Uterus (tissue), 4 donors: ENCODE measurements at places on chromosomes 3 and 15. TPM values are rescaled to one million over a fixed set of nuclear protein-coding genes. Genes with fewer than 3 reads are reported as not detected.
A peak's percentile ranks its signal among the peaks of the same experiment; 100 is the strongest.

COL7A1 gene
- total RNA-seq, result 21.6 TPM

ECE2 gene
- not detected for total RNA-seq

CKMT1A gene
- not detected for total RNA-seq

CA12 gene
- total RNA-seq, result 8.2 TPM

C3orf70 gene
- total RNA-seq, result 18.2 TPM

MCTP2 gene
- 98.9 TPM for total RNA-seq

WDR49 gene
- total RNA-seq, result 1.7 TPM

TAGLN3 gene
- total RNA-seq, result 0.48 TPM

SRGAP3 gene
- total RNA-seq, result 2.4 TPM

GRCh38 chr3:45978006-45978761 lies 17.4 kb downstream of the FYCO1 start:
- peak; percentile 63 for DNase-seq

- no peak for DNase-seq
Observed at GRCh38 chr3:1214933-1215332, 122.1 kb downstream of the CNTN6 start.

DNA sequence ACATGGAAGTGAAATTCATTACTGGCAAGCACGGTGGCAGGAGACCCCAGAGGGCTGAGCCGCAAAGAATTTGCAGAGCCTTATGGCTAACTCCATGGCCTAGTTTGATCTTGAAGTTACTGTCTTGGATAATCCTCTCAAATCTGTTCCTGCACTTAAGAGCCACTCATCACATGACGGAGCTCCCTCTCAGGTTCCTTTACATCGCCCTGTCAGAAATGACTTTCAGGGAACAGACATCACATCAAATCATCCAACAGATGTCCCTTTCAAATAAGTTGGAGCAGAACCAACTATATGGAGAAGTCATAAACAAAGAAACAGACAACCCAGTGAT lies 328.8 kb upstream of the THBS1 start:
- no peak for DNase-seq

GRCh38 chr3:129439226-129439816 lies 427 bp downstream of the MBD4 start:
- no peak for DNase-seq

DNA sequence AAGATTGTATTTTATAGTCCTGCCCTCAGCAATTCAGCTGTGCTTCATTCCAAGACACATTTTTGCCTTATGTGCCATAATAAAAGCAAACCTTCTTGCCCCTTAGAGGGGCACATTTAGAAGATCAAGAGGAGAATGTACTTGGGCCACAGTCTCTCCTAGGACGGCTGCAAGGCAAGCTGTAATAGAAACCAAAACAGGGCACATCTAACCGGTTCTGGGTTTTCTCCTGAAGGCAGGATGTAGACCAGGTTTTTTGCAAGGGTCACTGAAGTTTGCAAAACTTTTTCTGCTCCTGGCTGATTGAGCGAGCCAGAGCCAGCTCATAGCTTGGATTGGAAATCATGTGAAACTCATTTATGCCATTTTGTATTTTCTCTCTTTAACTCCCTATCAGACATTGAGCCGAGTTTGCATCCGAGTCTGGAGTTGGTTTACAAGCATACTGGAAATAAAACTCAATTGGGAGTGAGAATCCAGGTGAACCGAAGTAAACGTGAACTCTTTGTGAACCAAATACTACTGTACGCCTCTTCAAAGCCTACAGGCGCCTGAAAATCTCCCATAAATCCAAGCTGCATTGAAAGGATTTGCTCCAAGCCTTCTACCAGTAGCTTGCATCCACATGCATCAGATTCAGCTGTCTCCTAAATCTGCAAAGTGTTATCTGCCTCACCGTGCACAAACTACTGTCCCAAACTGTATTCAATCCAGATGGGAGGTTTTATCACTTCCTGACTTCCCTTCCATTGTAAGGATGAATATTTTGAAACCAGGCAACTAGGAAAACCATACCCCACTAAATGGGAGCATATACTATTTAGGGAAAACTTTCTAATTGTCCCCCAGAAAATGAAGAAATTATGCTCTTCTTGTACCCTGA lies 60.9 kb upstream of the TSC22D2 start:
- DNase-seq, result no peak

GRCh38 chr15:45794712-45795439 lies 160.0 kb downstream of the SQOR start:
- no peak for DNase-seq

- no peak for DNase-seq
Observed at GRCh38 chr15:77630056-77630455, 2.7 kb downstream of the LINGO1 start.

- DNase-seq, result no peak
Observed at GRCh38 chr3:197505796-197506548, 49.8 kb downstream of the BDH1 start.

DNA sequence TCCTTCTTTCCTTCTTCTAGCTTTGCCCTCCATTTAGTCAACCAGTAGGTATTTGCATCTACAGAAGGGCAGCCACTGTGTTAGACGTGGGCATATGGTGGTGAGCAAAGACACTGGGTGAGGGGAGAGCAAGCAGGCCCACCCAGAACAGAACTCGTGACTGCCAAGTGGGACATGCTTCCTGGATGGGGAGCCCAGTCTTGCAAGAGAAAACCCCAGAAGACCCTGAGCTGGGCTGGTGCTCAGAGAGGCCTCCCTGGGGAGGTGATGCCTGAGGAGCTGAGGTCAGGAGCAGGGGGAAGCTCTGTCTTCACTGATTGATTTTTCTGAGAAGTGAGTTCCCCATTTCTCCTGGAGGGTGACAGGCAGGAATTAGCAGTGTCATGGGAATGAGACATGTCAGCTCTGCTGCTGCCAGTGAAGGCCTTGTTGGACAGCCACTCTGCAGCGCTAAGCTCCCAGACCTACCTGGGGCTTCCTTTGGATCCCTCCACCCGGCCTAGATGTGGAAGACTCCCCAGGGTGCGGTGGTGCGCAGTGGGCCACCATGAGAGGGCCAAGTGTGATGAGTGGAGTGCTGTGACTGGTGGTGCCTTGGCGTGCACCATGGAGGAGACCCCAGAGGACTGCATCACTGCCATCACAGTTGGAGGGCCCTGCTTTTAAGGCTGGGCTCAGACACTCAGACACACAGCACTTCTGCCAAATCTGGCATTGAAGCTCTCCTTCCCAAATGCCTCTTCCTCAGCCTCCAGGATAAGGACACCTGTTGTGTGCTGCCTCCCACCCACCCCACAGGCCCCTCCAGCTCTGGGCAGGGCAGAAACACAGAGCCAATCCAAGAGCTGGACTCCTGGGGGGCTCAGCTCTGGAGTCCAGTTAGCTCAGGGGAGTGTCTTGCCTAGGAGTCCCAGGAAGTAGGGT lies 40.0 kb upstream of the TOPBP1 start:
- no peak for DNase-seq

GRCh38 chr3:3016226-3016625 lies 93.9 kb downstream of the IL5RA start:
- DNase-seq, result no peak

- DNase-seq, result no peak
Observed at GRCh38 chr15:38266247-38266986, 13.8 kb downstream of the SPRED1 start.

- DNase-seq, result no peak
Observed at GRCh38 chr3:31361371-31362273, 171.1 kb upstream of the STT3B start.

DNA sequence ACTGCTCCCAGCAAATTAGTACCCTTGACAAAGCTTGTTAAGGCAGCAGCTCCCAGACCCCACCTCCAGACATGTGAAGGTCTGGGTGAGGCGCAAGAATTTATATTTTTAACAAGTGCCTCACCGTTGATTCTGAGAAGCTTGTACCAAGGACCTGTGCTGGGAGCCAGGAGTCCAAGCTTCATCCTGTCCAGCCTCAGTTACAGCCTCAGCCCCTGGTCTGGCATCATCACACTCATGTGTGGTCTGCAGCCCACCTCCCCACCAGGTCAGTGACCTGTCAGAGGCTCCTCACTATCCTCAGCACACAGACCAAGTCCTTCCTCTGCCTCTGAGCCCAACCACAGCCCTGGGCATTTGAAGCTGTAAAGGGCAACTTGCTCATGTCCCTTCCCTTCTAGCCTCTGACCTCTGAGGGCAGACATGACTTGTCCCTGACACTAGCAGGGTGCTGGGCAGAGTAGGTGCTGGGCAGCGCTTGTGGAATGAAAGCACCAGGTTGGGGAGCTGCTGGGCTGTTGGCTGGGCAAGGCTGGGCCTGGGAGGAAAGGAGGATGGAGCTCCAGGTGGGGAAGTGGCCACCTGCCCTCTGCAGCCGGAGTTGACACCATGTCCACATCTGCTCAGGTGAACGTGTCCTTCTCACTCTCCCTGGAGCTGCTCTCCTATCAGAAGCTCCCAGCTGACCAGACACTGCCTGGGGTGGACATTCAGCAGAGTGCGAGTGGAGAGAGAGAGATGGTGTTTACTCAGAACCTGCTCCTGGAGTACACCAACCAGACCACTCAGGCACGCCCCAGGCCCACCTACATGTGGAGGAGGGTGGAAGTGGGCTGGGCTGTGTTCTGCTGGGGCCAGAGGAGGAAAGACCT lies 16.9 kb downstream of the ACAA1 start:
- DNase-seq, result no peak

DNA sequence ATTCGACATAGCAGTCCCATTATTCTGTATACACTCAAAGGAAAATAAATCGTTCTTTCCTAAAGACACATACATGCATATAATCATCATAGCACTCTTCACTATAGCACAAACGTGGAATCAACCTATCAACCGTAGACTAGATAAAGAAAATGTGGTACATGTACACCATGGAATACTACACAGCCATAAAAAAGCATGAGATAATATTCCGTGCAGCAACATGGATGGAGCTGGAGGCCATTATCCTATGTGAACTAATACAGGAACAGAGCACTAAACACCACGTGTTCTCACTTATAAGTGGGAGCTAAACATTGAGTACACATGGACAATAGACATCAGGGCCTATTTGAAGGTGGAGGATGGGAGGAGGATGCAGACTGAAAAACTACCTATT lies 12.1 kb upstream of the MAP3K13 start:
- no peak for DNase-seq

GRCh38 chr15:77748078-77749064 lies 115.7 kb upstream of the LINGO1 start:
- DNase-seq, result no peak

DNA sequence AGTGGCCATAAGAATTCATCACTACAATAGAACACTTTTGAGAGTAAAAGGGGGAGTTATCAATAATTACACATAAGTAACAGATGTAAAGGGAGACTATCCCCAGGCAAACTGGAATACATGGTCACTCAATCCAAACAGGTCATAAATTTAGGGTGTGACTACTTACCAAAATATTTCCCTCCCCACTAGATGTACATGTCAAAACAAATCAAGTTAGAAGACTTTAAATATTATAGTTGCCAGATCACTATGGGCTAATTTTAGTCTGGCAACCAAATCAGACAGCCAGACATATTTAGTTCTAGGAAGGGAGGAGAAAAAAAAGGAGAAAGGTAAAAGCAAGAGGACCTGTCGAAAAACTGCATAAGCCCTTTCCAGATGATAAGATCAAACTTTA lies 23.1 kb downstream of the SLC24A5 start:
- no peak for DNase-seq

DNA sequence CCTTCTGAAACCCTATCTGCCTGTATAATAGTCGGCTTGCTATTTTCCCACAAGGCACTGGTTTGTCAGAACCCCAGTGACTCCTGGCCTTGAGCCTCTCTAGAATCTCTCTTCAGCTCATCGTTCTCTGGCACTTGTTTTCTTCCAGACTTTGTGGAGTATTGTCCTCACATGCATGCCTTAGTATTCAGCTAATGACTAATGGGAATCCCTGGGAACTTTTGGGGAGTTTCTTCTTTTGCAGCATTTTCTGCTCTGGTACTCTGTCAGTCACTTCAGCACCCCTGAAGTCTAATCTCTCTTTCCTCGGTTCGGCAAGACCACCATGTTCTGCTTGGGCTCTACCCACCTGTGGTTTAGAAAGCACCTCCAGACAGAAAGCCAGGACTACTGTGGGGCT lies 35.8 kb upstream of the THRB start:
- no peak for DNase-seq

GRCh38 chr3:151393941-151394340 lies 9.4 kb upstream of the P2RY12 start:
- DNase-seq, result no peak

GRCh38 chr15:76173317-76173834 lies 113.6 kb downstream of the TMEM266 start:
- DNase-seq, result no peak

DNA sequence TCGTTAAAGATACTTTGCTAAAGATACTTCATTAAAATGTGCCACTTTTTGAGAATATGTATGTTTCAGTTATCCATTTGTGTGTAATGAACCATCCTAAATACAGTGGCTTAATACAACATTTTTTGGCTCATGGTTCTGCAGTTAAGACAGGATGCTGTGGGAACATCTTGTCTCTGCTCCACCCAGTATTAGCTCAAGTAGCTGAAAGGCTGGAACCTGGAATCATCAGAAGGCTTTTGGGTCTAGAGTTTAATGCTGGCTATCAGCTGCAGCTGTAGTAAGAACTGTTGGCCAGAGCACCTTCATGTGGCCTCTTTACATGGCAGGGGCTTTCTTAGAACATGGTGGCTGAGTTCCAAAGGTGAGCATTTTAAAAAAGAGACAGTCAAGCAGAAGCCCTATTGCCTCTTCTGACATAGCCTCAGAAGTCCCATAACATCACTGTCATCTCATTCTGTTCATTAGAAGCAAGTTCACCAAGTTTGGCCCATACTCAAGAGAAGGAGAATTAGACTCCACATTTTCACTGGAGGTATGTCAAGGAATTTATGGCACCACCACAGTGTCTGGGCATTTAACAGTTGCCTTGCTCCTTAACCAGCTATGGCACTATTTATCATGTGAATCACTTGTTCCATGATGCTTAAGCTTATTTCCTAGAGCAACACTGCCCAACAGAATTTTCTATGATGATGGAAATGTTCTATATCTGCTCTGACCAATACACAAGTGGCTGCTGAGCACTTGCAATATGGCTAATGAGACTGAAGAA lies 70.4 kb upstream of the PDZRN3 start:
- no peak for DNase-seq

DNA sequence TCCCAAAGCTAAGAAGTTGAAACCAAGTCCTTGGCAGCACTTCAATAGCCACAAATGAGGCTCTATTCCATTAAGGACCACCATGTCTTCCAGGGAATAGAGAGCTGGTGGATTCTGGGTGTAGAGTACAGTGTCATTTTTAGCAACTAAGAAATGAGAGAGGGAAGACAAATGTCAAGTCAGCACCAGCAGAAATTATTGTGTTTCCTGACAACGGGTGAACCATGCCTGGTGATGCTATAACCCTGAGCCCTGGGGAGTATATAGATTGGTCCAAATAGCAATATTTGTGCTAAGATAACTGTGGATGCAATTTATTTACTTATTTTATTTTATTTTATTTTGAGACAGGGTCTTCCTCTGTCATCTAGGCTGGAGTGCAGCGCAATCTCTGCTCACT lies 305.6 kb upstream of the WNT5A start:
- no peak for DNase-seq

GRCh38 chr3:173653781-173654180 lies 256.2 kb downstream of the NLGN1 start:
- no peak for DNase-seq

- DNase-seq, result no peak
Observed at GRCh38 chr3:146020969-146021368, 140.0 kb downstream of the PLOD2 start.

- DNase-seq, result no peak
Observed at GRCh38 chr15:71447328-71448250, 332.3 kb downstream of the THSD4 start.
